Activated CD4-positive, CD25-positive, alpha-beta regulatory T cell treated with anti-CD3 and anti-CD28 coated beads, Interleukin-2, amount 50 U/mL, for 72 hours (primary cell): ENCODE measurements at places on chromosomes 1 and 21.

DNA sequence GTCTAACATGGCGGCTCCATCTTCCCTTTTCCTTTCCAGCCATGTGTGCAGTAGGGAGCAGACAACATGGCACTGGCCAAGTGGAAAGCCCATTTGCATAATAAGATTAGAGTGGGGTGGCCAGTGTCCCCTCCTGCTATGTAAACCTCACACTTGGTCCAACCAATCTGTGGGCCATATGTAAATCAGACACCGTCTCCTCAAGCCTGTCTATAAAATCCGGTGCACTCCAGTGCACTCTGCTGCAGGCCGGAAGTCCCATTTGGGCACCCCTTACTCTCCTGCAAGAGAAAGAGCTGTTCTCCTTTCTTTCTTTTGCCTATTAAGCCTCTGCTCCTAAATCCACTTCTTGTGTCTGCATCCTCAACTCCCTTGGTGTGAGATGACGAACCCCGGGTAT lies 44.1 kb downstream of the OLFML3 start:
- DNase-seq, result no peak

DNA sequence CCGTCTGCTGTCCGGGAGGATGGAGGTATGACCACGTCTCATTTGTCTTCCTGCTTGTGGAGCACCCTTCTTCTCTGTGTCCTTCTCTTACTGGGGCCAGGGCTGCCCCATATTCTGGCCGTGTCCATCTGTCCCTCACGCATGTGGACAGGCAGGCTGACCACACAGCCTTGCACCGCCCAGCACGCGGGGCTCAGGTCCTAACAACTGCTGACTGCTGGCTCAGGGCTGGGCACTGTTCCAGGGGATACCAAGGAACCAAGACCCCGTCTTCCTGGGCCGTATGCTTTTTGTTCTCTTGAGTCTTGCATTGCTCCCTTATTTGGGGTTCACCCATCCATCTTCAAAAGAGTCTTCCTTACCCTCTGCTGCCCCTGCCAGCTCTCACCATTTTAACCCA lies 17.5 kb upstream of the SPSB1 start:
- DNase-seq, result no peak

- no peak for DNase-seq
Measured at GRCh38 chr1:113946678-113947387, 17.7 kb downstream of the HIPK1 start.

- DNase-seq, result no peak
Measured at GRCh38 chr1:15328351-15329103, 81.2 kb upstream of the EFHD2 start.

GRCh38 chr1:76371941-76372340 lies 297.4 kb downstream of the ST6GALNAC3 start:
- DNase-seq, result no peak

- DNase-seq, result no peak
Measured at GRCh38 chr1:30962609-30963508, 54.3 kb upstream of the SDC3 start.

DNA sequence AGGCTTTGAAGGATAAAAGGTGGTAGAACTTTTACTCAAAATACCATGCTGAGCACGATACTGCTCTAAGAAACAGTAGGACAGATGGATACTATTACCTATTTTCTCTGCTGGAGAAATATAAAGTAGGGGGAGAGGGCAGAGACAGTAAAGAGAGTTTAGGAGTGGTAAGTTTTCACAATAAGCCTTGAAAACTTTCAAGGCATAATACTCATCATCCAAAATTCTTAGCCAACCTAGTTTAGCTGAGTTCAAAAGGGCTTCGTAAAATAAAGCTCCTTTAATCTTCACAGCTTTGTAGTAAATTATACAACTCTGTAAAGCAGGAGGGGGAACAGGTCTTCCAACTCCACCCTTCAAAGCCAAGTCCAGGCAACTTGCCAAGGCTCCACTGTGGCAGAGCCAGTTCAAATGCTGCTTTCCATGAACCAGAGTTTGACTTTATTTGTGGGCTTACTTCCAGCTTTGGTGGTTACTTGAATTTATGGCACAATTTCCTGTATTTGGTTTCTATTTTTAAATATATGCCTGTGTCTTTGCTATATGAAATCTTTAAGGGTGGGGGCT lies 15.5 kb downstream of the TEX38 start:
- DNase-seq, result no peak

- DNase-seq, result no peak
Measured at GRCh38 chr1:86641318-86641717, 63.1 kb upstream of the SH3GLB1 start.

DNA sequence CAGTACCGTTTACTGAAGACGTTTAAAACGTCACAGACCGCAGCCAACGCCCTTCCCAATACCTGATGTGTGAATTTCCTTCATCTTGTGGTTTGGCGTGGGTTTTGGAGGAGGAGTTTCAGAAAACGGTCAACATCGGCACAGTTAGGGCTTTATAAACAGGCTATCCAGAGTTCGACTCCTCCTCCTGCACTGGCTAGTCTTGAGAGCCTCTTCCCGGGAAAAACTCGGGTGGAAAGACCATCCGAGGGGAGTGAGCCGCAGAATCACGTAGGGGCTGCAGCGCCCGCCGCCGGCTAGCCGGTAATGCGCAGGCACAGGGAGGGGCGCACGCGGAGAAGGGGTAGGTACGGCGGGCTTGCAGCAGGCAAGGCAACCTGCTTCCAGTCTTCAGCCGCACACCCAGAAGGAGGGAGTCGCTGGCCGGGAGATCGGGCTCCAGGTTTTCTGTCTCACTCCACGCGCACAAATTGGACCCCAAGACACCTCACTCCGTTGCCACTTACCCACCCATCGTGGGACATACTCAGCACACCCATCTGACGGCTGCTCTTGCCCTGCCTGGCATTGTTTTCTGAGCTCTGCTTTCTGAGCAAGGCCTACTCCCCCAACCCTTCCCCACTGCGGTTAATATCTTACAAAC lies 25.4 kb downstream of the SLC19A2 start:
- no peak for DNase-seq

- no peak for DNase-seq
Measured at GRCh38 chr1:70509996-70510876, 99.2 kb downstream of the CTH start.

GRCh38 chr1:110102081-110102480 lies 10.2 kb upstream of the UBL4B start:
- no peak for DNase-seq

- DNase-seq, result no peak
Measured at GRCh38 chr1:224761245-224761644, 145.1 kb downstream of the CNIH3 start.

GRCh38 chr1:210691039-210691610 lies 362.4 kb downstream of the HHAT start:
- DNase-seq, result no peak

GRCh38 chr1:242800521-242800920 lies 276.0 kb upstream of the PLD5 start:
- DNase-seq, result no peak

DNA sequence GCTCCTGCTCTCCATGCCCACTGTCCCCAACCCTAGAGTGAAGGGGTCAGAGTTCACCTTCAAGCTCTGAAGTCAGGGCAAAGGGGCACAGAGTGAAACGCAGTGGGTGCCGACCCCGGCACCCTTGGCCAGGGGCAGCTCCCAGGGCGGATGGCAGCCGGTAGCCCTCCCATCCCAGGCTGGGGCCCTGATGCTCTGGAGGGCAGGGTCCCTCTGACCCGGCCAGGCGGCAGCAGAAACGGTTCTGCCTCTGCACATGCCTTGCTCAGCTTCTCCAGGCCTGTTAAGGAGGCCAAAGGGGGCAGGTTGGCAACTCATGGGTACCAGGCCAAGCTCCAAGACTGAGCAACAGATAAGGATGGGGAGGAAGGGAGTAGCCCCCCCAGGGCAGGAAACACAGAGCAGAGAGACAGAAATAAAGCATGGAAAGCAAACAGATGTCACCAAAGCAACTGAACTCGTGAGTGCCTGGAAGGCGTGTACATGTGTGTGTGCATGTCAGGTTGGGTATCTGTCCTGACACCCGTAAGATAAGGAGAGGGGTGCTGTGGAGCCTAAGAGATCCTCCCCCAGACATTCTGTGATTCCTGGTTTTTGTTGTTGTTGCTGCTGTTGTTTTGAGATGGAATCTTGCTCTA lies 112.3 kb upstream of the IFFO2 start:
- no peak for DNase-seq

DNA sequence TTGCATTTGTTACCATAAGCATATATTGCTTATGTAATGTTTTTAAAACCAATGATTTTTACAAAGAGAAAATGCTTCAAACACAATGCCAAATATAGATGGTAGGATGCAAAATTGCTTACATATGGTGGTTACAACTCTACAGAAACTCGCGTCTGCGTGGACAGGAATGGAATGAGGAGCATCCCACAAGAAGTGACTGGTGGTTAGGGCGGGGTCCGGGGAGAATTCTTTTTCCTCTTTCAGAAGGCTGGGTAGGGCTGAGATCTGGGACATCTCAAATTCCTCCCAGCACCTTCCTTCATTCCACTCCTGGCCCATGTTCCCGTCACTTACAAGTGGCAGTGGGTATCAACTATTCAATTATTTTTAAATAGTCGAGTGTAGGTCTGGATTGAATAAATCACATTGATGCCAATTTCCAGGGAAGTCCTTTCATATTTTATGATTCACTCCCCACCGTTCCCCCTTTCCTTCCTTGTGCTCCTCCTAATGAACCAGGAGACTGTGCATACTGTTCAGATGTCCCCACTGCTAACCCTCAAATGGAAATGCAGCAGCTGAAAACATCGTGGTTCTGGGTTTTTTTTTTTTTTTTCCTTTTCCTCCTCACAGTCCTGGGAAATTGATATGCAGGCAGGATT lies 174.5 kb upstream of the POU3F1 start:
- no peak for DNase-seq

- DNase-seq, result no peak
Measured at GRCh38 chr1:82901118-82901517, 1097.8 kb downstream of the TTLL7 start.

DNA sequence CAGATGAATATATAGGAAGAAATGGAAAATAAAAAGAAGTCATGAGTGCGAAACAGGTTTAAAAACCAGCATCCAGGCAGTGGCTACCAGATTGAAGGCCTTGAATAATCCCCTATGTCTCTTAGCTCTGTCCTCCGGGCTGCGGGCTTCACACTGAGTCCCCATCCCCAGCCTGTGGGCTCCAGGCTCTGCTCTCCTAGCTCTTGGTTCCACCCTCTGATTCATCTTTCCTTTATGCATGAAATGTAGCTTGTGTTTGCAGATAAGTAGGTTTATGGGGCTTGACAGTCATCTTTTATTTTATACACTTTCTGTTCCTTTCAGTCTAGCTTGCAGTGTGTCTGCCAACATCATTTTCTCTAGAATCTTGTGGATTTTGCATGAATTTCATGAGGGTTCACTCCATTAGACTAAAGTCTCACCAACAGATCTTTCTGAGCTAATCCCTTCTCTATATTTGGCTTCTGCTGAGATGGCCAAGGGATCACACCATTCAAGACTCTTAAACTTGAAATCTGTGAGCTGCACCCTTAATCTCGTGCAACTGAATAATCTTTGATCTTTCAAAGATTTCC lies 174.5 kb downstream of the PLPPR4 start:
- DNase-seq, result no peak

DNA sequence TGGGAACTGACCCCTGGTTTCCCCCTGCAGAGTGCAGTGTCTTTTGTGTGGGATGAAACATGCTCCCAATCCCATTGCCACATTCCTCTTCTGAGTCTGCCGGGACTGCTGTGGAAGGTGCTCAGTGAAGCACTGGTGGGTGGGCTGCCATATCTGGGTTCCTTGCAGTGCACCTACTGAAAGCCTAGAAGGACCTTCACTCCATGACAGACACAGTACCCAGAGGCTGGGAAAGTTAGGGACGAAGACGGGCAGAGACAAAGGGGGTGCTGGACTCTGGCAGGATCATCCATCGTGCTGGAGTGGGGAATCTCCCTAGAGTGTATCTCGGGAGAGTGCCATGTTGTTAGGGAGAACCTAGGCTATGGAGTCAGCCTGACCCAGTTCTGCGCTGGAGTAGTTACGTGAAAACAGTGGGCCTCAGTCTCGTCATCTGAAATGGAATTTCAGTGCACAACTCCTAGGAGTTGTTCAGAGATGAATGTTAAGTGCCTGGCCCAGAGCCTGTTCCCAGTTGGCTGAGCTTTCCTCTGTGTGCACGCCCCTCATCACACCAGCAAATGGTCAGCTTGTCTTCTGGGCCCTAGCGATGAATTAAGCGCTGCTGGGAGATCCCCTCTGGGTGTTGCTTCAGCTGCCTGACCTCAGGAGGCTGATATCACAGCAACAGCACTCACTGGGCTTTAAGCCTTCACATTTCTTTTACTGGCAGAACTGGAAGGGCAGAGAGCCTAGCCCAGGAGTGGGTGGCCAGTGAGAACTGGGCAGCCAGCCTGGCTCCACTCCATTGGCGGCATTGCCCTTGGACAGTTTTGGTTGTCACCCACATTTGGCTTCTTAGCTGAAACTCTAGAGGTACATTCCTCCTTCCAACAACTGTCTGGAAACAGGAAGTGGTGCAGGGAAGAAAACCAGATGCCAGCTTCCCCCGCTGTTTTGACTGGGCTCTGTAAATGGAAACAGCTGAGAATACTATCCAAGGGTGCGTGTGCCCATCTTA lies 479.8 kb upstream of the VAMP3 start:
- no peak for DNase-seq

DNA sequence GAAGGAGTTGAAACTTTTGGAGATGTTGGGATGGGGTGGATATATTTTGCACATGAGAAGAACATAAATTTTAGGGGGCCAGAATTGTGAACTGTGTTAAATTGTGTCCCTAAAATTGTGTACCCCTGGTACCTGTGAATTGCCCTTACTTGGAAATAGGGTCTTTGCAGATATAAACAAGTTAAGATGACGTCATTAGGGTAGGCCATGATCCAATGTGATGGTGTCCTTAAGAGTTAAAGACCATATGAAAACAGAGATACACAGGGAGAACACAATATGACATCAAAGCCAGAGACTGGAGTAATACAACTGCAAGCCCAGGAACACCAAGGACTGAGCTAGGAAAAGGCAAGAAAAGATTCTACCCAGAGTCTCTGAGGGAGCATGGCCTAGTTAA lies 24.0 kb downstream of the SCMH1 start:
- no peak for DNase-seq

- DNase-seq, result no peak
Measured at GRCh38 chr1:41702771-41703170, 216.0 kb downstream of the HIVEP3 start.

- DNase-seq, result no peak
Measured at GRCh38 chr1:98176936-98177335, 256.1 kb upstream of the DPYD start.

GRCh38 chr1:241622669-241623068 lies 17.5 kb downstream of the CHML start:
- DNase-seq, result no peak

DNA sequence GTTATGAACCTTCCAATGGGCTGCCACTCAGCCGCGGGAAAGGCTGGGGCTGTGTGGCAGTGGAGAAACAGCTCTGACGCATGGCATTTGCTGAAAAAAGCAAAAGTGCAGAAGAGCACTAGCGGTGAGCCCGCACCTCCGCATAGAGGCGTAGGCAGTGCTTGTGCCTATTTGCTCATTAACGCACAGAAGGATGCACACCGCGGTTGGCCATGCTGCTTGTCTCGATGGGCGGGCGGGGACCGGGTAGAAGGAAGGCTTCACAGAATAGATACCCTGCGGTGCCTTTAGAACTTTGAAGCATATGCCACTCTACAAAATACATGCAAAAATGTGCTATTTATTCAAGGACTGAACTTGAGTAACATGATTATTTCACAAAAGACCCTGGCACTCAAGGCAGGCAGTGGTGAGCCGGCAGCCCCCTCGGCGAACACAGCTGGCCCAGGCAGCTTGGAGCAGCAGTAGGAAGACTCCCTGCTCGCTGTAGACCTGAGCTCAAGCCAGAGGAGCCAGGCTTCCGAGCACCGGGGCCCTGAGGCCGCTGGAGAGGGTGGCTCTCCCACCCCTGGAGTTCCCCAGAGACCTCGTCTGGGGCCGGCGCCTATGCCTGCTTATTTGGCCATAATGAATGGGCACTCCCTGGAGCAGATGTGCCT lies 71.5 kb downstream of the SIK1 start:
- no peak for DNase-seq
